ENCODE measurements at places on chromosomes 16 and 17.

- no peak for DNase-seq
These were observed 43.2 kb downstream of the CUEDC1 start for GRCh38 chr17:57911834-57912673.

- DNase-seq, result no peak
These were observed 215.9 kb upstream of the GSE1 start for GRCh38 chr16:85396879-85397871.

DNA sequence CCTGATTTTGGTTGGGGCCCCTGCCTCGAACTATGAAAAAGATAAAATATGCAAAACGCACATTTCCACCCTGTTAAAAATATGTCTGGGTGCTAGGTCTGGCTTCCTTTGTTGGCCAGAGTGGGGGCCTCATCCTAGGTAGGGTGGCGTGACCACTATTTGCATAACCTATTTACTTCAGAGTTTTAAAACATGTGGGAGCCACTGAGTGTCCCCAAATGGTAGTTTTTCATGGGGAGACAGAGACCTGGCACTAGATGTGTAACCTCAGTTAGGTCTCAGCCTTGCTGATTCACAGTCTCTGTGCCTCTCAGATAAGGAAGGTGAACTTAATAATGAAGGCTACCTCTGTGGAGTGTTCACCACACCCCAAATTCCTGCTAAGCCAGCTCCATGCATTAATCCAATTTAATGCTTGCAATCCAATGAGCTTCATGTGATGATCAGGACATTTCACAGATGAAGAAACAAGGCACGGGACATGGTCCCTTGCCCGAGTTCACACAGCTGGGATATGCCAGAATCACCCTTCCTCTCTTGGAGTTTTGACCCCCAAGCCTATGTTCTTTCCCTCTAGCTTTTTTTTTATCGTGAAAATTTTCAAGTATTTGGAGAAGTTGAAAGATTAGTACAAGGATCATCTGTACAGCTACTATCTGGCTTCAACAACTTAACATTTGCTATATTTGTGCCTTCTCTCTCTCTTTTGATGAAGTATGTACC lies 103.4 kb downstream of the IRF8 start:
- no peak for DNase-seq

DNA sequence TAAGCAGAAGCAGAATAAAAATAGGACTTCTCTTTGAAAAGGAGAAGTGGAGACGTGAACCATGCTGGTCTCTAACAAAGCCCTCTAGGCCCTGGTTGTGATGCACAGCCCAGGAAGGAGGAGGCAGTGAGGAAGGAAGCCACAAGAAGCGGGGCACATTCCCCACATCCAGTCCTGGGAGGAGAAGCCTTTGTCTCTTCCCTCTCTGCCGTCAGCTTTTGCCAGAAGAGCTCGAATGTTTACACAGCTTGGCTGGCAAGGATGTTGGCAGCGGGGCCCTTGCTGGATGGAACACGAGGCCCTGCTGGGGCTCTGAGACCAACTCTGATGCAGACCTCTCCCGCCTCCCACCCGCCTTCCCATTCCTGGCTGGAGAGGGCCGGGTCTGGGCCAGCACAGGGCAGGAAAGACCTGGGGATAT lies 91.3 kb downstream of the MAF start:
- DNase-seq, result no peak

- DNase-seq, result no peak
These were observed 66.2 kb downstream of the TNFRSF13B start for GRCh38 chr17:16905593-16906191.

DNA sequence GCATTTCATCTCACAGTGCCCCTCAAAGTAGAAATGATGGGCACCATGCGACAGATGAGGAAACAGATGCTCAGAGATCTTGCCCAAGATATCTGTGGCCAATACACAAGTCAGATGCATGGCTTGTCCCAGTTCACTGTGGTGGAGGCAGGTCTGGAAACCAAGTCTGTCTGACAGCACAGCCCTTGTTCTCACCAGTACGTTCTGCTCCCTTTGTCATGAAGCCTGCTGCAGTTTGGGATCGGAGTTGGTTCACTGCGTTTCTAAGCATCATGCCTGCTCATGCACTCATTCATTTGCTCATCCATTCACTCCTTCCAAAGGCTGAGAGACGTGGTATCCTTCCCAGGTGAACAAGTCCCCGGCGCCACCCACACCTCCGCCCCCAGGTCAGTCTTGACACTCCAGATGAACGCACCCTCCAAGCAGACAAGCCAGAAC lies 27.2 kb upstream of the MEAK7 start:
- DNase-seq, result no peak

GRCh38 chr17:59387351-59388068 lies 56.1 kb downstream of the YPEL2 start:
- DNase-seq, result no peak

DNA sequence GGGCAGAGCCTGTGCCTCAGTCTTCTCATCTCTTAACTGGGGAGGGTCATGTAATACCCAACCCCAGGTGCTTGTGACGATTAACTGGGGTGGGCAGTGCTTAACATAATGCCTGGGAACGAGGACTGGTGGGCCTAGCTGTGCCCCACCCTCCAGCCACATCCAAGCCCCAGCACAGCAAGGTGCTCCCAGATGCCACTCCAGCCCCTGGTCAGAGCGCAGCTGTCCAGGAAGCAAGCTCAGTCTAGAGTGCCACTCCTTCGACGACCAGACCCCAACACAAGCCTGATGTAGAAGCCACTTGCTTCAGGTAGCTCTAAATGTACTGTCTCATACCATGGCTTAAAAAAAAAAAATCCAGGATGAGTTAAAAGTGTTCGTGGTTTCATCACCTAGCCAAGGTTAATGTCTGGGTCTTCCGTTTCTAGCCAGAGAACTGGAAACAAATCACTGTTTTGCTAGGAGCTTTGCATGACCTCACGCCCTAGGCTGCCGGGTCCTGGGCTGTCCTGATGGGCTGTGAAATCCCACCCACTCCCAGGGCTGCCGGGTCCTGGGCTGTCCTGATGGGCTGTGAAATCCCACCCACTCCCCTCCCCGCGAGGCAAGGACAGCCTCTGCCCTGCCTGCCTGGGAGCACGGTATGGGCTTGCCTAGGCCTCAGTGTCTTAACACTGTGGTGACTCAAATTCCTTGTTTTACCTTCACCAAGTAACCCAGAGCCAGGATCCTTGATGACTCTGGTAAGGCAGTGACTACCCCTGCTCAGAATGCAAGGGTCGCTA lies 7.7 kb downstream of the MIEF2 start:
- no peak for DNase-seq

- no peak for DNase-seq
These were observed 15.4 kb upstream of the KATNB1 start for GRCh38 chr16:57720142-57720575.

Measured in stimulated activated CD4-positive, alpha-beta T cell treated with anti-CD3 and anti-CD28 coated beads, Interleukin-15, amount 100 ng/mL, for 48 hours (primary cell).